ENCODE measurements at places on chromosomes 7 and 10.
A peak's percentile ranks its signal among the peaks of the same experiment; 100 is the strongest.

DNA sequence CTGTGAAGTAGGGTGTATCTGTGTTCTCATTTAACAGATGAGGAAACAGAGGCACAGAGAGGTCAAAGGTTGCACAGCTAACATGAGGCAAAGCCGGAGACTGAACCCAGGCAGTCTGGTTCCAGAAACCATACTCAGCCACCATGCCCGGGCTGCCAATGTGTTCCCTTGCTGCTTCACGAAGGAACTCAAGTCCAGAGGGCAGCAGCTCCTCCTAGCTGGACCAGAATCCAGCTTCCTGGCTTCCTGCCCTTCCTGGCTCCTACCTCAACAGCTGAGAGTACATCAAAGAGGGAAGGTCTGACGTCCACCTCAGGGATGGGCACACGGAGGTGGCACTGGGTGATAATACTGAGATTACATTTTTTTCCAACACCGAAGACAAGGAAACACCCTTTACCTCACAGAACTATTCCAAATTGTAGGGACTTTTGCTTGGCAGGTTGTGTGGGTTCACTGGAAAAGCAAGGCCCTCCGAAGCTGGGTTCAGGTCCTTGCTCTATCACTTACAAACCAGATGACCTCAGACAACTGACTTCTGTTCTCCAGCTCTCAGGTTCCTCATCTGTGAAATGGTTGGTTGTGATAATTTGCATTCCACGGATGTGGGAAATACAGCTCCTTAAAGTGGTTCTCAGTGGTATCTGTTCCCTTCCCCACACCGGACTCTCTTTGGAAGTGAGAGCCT is 154.1 kb upstream of the ZMIZ1 start:
- DNase-seq = no peak

DNA sequence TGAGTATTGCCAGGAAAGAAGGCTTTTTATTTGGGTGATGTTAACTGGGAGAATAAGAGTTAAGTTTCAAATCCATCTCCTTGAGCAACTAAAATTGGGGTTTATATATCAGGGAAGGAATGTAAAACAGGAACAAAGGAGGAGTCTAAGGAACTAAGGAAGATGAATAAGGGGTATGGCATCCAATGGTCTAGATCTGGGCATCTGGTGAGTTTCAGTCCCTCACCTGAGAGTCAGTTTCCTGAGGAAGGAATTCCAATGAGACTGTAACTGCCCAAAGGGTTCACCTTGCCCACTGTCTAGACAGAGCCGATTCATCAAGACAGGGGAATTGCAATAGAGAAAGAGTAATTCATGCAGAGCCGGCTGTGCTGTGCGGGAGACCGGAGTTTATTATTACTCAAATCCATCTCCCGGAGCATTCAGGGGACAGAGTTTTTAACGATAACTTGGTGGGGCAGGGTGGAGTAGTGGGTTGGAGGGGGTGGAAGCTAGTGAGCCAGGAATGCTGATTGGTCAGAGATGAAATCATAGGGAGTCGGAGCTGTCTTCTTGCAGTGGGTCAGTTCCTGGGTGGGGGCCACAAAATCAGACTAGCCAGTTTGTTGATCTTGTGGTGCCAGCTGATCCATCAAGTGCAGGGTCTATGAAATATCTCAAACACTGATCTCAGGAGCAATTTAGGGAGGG is 188.3 kb upstream of the STK17A start:
- no peak for DNase-seq

GRCh38 chr10:16996530-16996964 is 133.1 kb downstream of the CUBN start:
- DNase-seq = no peak

DNA sequence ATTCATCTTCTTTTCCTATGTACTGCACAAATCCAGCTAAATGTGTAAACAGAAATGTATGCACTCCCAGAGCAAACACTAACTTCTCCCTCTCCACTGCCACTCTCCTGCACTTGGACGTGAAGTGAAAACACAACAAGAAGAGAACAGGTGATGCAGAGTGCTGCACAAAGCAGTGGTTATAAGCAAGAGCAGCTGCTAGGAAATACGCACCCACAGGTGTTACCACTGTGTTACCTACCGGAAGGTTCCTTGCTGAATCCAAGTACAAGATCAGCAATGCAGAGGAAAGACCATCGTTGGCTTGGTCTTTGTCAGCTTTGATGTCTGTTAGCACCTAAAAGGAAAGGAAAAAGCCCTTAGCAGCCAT is 54.6 kb upstream of the NCAPG2 start:
- peak; percentile 7 for DNase-seq

GRCh38 chr7:100572949-100573675 is 588 bp downstream of the SAP25 start:
- no peak for DNase-seq

GRCh38 chr7:43117095-43117494 is 4.6 kb downstream of the HECW1 start:
- no peak for DNase-seq

DNA sequence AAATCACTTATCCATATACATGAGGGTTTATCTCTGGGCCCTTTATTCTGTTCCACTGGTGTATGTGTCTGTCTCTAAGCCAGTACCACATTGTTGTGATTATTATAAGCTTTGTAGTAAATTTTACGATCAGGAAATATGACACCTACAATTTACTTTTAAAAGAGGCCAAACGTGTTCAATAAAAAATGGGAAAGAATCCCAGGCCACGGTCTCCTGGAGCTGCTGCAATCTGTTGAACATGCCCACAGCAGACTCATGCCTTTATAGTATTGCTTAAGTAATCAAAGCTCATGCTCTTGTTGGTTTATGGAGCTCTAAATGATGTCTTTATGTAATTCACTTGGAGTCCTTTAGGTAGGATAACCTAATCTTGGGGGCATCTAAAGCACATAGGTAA is 273.0 kb downstream of the ZMYND11 start:
- no peak for DNase-seq

DNA sequence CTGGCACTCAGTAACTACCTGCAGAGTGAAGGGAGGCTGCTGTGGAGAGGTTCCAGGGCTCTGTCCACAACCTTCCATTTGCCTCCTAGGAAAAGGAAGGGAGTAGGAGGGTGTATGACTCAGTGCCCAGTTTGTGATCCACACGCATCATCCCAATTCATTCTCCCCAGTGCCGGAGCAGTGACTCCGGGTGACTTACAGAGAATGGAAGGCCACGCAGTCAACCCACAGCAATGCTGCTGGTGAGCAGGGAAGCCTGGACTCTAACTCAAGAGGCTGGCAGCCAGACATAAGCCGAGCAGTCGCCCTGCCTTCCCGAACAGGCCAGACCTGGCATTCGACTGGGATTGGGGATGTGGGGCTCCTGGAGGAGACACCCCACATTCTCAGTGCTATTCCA is 139.9 kb downstream of the SH3PXD2A start:
- DNase-seq = no peak

- DNase-seq = peak; percentile 11
Observed at GRCh38 chr10:64091897-64092296, 570.7 kb downstream of the REEP3 start.

- DNase-seq = no peak
Observed at GRCh38 chr10:104119996-104120395, 2.0 kb upstream of the SFR1 start.

GRCh38 chr7:42189535-42189934 is 47.5 kb downstream of the GLI3 start:
- no peak for DNase-seq

DNA sequence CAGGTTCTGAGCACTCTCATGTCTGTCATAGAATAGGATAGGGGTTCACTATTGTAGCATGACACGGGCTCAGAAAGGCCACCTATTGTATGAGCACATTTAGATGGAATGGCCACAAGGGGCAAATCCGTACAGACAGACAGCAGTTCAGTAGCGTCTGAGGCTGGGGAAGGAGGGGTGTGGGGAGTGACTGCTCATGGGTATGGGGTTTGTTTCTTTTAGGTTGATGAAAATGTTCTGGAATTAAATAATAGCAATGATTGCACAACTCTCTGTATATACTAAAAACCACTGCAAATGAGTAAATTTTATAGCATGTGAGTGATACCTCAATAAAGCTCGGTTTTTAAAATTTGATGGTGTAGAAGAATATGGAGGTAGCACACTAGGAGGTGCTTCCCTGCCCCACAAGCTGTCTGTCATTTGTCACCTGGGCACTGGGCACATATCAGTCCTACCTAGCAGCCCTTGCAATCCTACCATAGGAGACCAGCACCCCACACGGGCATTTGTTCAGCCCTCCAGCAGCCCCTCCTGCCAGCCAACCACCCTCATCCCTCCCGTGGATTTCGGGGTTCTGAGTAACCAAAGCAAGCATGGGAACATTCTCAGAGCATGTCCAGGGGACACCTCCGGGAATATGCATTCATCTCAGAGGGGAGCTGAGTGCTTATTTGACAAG is 35.2 kb downstream of the KCNMA1 start:
- DNase-seq = no peak

- no peak for DNase-seq
Observed at GRCh38 chr7:75066521-75066920, 7.1 kb downstream of the RCC1L start.

- no peak for DNase-seq
Observed at GRCh38 chr7:44077681-44078091, 4.6 kb downstream of the POLM start.

- no peak for DNase-seq
Observed at GRCh38 chr7:121442845-121443244, 46.7 kb upstream of the FAM3C start.

DNA sequence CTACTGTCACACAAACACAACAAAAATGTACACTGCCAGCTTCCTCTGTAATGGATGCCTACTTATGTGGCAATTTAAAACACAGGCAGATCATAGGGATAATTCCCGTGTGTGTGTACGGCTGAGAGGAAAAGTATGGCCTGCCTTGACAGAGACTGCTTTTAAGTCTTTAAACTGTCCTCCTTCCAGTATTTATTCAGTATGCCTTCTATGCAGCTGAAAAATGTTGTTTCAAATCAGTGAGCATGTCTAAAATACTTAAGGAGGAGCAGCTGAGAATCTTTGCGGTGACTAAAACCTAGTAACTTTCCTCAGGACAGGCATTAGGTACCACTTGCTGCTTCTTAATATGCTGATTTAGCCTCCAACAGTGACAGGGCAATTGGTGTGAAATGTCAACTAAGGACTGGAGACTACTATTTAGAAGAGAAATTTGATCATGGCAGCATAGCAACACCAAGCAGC is 126.3 kb downstream of the CACNA2D1 start:
- no peak for DNase-seq

DNA sequence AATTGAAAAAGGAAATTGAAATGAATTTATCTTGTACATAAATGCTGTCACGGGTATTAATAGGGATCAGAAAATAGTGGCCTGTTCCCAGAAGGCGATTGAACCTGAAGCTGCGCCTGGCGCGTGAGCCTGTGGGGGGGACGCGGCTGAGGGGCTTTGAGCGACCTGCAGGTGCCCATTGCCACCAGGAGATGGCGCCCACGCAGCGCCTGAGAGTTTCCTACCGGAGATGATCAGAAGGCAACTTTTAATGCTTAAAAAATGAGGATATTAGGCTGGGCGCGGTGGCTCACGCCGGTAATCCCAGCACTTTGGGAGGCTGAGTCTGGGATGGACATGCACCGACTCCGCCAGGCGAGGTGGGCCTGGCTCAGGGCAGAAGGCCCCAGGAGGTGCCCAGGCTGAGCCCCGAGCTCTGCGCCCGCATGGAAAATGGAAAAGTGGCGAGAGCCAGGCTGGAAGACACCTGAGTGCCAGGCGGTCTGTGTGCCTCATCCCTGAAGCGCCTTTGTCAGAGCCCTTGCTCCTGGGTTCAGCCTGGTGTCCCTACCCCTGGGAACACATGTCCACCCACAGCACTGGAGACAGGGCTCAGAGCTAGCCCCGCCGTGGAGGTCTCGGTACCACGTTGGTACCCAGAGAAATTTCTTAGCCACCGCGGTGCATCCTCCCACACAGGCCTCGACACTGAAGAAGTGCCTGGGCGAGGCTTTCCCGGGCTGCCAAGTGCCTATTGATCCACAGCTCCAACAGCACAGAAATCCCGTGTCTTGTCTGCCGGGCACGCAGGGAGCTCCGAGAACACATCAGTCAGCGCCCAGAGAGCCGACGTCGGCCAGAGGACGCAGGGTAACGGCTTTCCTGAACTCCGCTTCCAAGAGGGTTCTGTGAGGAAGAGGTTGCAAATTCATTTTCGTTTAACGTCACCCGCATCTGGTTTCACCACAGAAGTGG is 117.4 kb downstream of the INPP5A start:
- peak; percentile 8 for DNase-seq

DNA sequence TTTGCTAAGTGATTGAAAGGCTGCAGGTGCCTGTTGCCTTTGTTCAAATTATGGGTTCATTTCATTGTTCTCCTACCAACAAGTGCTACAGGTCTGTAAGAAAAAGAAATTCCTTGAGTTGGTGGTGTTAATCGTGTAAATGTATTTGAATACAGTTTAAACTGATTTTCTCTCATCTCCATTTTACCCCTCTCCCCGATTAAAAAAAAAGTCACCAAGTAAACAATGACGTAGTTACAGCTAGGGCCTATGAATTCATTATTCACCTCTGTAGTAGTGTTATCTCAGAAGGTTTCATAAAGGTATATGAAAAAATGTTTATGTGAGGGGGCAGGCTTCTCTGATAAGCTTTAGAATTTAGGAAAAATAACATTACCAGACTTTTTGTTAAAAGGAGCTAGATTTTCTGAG is 1.1 kb downstream of the REEP3 start:
- no peak for DNase-seq

- DNase-seq = no peak
Observed at GRCh38 chr7:144957998-144958397, 122.1 kb upstream of the TPK1 start.

GRCh38 chr10:122213766-122214165 is 57.3 kb upstream of the BTBD16 start:
- no peak for DNase-seq

- DNase-seq = no peak
Observed at GRCh38 chr7:104552102-104552501, 223.7 kb downstream of the LHFPL3 start.

- DNase-seq = no peak
Observed at GRCh38 chr10:130472236-130472635, 336.0 kb downstream of the GLRX3 start.

- no peak for DNase-seq
Observed at GRCh38 chr10:95550073-95550672, 11.0 kb downstream of the SORBS1 start.

DNA sequence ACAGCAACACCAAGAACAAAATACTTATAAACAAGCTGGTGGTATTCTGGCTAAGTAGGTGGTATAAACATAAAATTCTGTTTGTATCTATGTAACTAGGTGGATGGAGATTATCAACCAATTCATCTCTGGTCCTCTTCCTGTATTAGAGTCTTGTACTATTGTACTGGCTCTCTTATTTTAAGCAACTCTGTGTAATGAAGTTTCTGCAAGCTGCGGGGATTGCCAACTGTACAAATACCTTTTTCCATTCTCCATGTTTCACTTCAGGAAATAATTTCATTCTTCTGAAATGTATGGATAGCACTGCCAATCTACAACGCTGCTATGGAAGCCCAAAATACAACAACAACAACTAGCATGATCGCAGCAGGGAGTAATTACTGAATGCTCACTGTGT is 44.8 kb downstream of the JAZF1 start:
- no peak for DNase-seq

GRCh38 chr7:67554986-67555385 is 558.4 kb downstream of the TYW1 start:
- DNase-seq = no peak

GRCh38 chr10:118523775-118524174 is 71.7 kb downstream of the PRLHR start:
- DNase-seq = no peak
